ENCODE measurements at places on chromosomes 2 and 18. TPM values are rescaled to one million over a fixed set of nuclear protein-coding genes. Genes with fewer than 3 reads are reported as not detected.
A peak's percentile ranks its signal among the peaks of the same experiment; 100 is the strongest.

The EMX1 gene
- total RNA-seq = 10.0 TPM

DNA sequence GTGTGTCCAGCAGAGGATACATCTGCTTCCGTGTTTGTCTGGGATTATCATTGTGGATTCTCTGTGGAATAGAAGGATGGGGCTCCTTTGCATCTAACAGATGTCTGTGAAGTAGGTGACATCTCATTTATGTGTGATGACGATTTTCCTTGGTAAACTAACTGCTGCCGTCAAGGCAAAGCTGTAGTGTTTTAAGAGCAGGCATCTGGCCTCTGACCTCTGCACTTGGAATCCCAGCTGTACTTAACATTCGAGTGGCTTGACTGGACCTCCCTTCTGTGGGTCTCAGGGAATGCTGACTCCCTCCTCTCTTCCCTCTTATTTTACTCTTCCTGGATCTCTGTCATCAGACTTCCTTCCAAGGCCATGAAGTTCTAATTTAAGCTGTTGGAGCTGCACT lies 56.4 kb downstream of the DCDC2C start:
- H3K27me3 ChIP-seq = no peaks in the 10 kb centered on the region
- no peak overlapping the region for H3K4me3 ChIP-seq
- no peaks in the 10 kb centered on the region for H3K36me3 ChIP-seq
- H3K4me1 ChIP-seq = no peaks in the 10 kb centered on the region

GRCh38 chr2:44171018-44171417 lies 2.3 kb downstream of the PPM1B start:
- H3K36me3 ChIP-seq = no peaks in the 10 kb centered on the region
- no peaks in the 10 kb centered on the region for H3K27me3 ChIP-seq
- no peaks in the 10 kb centered on the region for H3K4me1 ChIP-seq
- DNase-seq = no peak
- H3K4me3 ChIP-seq = peak overlapping the region; percentile 5

- H3K27me3 ChIP-seq = no peaks in the 10 kb centered on the region
- H3K36me3 ChIP-seq = no peaks in the 10 kb centered on the region
- H3K4me3 ChIP-seq = no peak overlapping the region
Observed at GRCh38 chr2:171146633-171147032, 14.1 kb downstream of the TLK1 start.

DNA sequence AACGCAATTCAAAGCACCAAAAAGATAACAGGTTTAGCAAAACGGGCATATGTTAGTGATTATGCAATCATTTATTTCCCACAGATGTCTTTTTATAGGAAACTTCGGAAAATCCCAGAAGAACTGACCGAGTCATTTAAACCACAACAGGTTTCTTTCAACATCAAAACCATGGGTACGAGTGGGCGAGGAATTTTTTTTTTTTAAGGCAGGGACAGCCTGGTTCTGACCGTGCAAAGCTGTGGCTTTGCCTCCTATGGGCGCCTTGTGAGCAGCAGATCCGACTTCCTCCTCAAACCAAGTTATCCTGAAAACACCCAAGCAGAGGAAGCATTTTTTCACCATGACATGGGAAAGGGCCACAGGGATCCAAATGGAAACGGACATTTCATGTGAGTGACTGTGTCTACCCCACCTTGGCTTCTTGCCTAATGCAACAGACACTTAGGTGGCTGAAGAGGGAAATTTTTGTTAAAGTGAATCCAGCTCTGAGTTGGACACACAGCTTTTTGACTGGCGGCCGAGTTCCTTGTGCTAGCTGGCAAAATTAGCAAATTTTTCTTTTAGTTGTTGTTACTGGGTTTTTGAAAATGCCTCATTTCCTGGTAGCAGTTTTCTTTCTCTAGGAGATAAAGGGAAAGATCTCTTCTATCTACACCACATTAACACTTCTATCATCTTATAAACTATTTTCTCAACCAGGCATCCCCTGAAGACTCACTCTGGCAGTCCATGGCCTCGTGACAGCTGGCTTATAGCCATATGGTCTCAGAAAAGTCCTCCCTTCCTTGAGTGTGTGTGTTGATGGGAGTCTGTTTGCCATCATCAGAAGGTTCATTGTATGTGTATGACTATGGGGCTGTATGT lies 487.4 kb upstream of the ZEB2 start:
- no peaks in the 10 kb centered on the region for H3K36me3 ChIP-seq
- H3K27me3 ChIP-seq = no peaks in the 10 kb centered on the region
- no peak overlapping the region for H3K27ac ChIP-seq
- no peak for DNase-seq
- H3K4me3 ChIP-seq = no peak overlapping the region
- H3K4me1 ChIP-seq = no peaks in the 10 kb centered on the region

DNA sequence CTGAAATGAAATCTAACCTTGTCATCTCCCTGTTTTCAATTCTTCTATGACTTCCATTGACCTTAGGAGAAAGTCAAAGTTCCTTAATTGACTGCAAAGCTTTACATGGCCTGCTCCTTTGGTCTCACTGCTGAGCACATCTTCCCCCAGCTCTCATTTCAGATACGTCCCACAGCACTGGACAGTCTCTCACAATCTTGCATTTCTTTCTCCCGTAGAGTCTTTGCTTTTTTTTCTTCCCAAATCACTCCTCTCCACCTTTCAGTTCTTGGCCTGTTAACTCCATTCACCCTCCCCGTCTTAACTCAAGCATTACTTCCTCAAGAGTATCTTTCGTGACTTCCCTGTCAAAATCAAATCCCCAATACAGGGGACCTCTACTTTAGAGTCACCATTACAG lies 67.2 kb downstream of the DDX1 start:
- H3K4me1 ChIP-seq = no peaks in the 10 kb centered on the region
- H3K27me3 ChIP-seq = no peaks in the 10 kb centered on the region
- no peaks in the 10 kb centered on the region for H3K36me3 ChIP-seq
- H3K27ac ChIP-seq = no peak overlapping the region

The USP14 gene
- 17.1 TPM for total RNA-seq

The EML6 gene
- total RNA-seq = 5.9 TPM

- no peak for DNase-seq
- H3K27me3 ChIP-seq = no peaks in the 10 kb centered on the region
- no peak overlapping the region for H3K4me3 ChIP-seq
- H3K4me1 ChIP-seq = no peaks in the 10 kb centered on the region
- H3K36me3 ChIP-seq = no peaks in the 10 kb centered on the region
Observed at GRCh38 chr2:12338946-12339697, 377.6 kb upstream of the TRIB2 start.

DNA sequence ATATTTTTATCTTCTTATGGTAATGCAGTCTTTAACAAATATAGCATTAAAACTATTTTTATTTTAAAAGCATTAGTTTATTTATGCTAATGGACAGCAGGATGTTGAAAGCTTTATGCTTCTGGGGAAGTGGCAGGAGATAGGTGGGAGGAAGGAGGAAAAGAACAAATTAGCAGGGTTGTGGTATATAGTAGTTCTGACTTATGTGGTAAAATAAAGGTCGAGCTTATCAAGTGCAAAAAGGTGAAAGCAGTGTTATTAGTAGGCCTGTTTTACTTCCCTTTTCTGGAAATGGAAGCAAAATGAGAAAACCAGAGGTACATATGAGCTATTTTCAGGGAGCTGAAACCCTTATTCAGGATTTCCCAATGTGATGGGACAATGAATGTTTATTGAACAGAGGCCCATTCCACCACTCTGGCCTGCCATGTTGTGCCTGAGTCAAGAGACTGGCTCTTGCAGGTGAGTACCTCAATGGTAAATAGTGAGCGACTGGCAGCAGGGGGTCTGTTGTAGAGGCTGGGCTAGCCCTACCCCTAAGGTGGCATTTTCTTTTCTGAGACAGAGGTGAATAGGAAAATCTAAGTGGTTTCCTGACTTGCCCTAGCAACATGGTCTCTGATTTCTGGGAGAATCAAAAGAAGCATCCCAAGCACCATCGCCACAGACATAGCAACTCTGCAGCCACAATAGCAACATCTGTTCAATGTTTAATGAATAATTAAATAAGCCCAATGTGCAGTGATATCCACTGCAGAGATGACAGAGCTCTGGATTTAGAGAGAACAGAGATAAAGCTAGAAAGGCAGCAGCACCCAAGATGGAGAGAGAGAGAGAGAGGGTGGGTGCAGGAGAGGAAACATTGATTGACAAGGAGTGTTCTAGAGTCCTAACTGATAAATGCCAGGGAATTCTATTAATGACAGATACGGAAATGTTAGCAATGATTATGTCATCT lies 119.7 kb downstream of the UPP2 start:
- no peaks in the 10 kb centered on the region for H3K27me3 ChIP-seq
- no peak for DNase-seq
- no peak overlapping the region for H3K27ac ChIP-seq
- no peaks in the 10 kb centered on the region for H3K36me3 ChIP-seq
- no peaks in the 10 kb centered on the region for H3K4me1 ChIP-seq
- H3K4me3 ChIP-seq = no peak overlapping the region

DNA sequence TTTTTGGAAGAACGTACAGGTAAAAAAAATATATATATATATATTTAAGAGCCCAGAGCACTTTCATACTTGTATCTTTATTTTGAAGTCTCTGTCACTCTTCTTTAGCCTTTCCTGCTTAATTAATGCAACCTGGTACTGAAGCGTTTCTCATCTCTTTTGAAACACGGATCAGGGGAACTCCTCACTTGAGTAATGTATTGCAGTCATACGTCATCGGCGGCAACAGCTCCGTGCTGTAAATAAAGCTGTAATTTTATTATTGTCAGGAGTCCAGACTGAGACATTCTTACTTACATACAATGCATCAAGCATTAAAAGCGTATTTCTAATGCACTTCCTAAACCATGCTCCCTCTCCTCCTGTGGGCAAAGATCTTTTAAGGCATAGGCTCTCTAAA lies 514.7 kb downstream of the SOX11 start:
- no peaks in the 10 kb centered on the region for H3K27me3 ChIP-seq
- no peaks in the 10 kb centered on the region for H3K36me3 ChIP-seq
- H3K27ac ChIP-seq = no peak overlapping the region
- H3K4me3 ChIP-seq = no peak overlapping the region
- H3K4me1 ChIP-seq = no peaks in the 10 kb centered on the region
- no peak for DNase-seq

DNA sequence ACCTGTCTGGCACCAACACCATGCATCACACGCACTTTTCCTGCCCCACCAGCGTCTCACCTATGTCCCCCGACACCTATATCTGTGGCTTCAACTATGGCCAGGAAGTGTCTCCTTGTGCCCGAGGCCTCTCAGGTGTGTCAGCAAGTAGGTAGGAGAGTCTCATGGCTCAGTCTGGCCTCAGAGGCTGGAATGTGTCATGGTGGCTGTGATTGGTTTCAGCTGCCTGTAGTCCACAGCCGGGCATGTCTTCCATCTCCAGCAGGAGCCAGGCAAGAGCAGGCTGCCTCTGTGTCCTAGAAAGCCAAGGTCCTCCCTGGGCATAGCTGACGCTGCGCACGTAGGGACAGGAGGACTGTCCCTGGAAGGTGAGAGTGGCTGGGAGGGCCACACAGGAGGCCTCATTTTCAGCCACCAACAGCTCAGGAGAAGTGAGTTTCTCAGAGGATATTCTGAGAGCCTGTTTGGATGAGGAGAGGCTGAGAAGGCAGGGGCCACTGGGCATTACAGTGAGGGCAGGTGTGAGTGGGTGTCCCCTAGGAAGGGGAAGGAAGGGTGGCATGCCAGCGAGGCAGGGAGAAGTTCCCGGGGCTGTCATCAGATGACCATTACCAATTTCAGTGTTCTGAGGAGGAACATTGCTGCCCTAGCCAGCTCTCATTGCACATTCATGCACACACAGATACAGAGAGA lies 47.2 kb downstream of the SDC1 start:
- no peak overlapping the region for H3K4me3 ChIP-seq
- no peak for DNase-seq
- H3K36me3 ChIP-seq = no peaks in the 10 kb centered on the region
- H3K27me3 ChIP-seq = no peaks in the 10 kb centered on the region
- peak overlapping the region; percentile 96 for H3K27ac ChIP-seq
- no peaks in the 10 kb centered on the region for H3K4me1 ChIP-seq

The PROKR1 gene
- not detected for total RNA-seq

- no peaks in the 10 kb centered on the region for H3K36me3 ChIP-seq
- DNase-seq = no peak
- no peak overlapping the region for H3K4me3 ChIP-seq
- H3K4me1 ChIP-seq = no peaks in the 10 kb centered on the region
Observed at GRCh38 chr18:10089881-10090280, 176.1 kb downstream of the VAPA start.

- no peak overlapping the region for H3K4me3 ChIP-seq
- H3K4me1 ChIP-seq = no peaks in the 10 kb centered on the region
- H3K27me3 ChIP-seq = no peaks in the 10 kb centered on the region
Observed at GRCh38 chr18:75088021-75088506, 120.9 kb downstream of the PTGR3 start.

The ANXA4 gene
- total RNA-seq = 162 TPM

The RNF152 gene
- total RNA-seq = 185 TPM

DNA sequence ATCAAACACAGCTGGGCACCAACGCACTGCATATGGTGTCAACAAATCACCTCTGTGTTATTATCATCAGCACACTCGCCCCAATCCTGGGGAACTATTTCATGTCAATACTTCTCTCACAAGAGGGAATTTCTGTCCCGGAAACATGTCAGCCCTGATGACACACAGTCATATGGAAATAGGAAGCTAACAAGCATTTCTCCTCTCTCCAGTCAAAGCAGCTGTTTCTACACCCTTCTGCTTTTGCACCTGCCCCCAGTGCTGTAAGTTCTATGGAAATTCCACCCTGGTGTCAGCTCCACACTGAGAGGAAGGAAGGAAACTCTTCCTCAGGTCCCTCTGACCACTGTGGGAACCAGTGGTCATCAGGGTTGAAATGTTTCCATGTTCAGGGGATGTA lies 447.6 kb upstream of the ID2 start:
- no peak overlapping the region for H3K4me3 ChIP-seq
- H3K36me3 ChIP-seq = no peaks in the 10 kb centered on the region
- no peak overlapping the region for H3K27ac ChIP-seq
- no peak for DNase-seq
- no peaks in the 10 kb centered on the region for H3K27me3 ChIP-seq
- H3K4me1 ChIP-seq = no peaks in the 10 kb centered on the region

DNA sequence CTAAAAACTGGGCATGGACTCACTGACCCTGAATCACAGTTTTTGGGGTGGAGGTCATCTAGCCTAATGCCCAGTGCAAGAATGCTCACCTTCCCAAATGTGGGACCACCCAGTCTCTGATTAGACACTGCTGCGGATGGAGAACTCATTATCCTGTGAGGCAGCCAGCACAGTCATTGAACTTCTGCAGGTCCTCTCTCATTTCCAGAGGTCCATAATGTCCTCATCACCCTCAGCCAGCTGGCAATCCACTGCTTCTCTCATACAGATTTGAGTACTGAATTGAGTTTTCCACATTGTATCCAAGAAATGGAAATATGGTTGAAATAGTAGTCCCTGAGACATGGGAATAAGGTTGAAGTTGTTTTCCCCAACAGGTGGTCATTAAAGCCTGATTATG lies 5.0 kb upstream of the MYO5B start:
- no peak overlapping the region for H3K4me3 ChIP-seq
- no peak for DNase-seq
- H3K4me1 ChIP-seq = no peaks in the 10 kb centered on the region
- no peaks in the 10 kb centered on the region for H3K27me3 ChIP-seq
